ENCODE measurements at places on chromosomes 2 and 18.

- no peak for DNase-seq
These were observed 57.8 kb downstream of the C18orf63 start for GRCh38 chr18:74373428-74373827.

- no peak for DNase-seq
These were observed 16.3 kb downstream of the DYNC2LI1 start for GRCh38 chr2:43790147-43790546.

DNA sequence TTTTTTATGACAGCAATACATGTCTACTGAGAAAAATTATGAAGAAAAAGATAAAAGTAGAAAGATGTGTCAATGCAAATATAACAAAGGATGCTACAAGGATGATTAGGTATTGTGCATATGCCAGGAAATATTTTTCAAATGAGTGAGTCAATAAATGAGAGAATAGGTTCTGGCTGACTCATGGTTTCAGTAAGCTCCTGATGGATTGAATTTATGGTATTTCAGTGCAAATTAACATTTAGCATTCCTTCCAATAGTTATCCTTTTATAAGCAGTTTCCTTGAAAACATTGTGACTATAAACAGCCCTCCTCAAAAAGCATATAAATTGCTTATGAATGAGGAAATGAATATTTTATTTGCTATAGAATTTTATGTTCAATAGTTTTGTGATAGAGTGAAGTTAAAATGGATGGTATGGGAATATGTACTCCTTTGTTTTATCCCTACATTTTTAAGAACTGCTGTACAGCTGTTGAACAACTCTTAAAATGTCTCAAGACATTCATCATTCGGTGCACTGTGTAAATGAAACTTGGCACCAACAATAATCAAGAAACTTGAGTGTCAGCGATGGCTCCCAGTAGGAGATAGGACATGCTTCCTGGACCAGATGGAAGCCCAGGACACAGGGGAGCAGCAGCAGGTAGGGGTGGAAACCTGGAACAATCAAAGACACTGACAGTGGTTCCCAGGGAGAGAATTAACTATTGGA is 144.7 kb downstream of the PMAIP1 start:
- DNase-seq: no peak

GRCh38 chr2:232997749-232998665 is 15.0 kb downstream of the NGEF start:
- DNase-seq: no peak

GRCh38 chr2:234422273-234422732 is 74.6 kb downstream of the ARL4C start:
- no peak for DNase-seq

GRCh38 chr2:12059616-12060441 is 313.4 kb downstream of the LPIN1 start:
- DNase-seq: no peak

DNA sequence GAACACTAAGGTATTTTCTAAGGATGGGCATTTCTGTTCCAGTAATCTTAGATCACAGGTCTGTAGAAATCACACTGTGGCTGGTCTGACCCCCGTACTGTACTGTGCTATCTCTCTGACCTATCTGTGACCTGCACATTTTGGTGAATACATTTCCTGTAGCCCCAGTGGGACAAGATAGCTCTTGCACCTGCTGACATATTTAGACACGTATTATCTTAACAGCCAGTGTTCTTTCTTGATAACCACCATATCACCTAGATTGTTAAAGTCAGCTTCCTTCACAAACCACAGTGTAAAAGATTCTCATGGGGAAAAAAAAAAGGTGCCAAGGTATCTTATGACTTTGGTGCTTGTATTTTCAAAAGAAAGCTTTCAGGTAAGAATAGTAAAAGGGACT is 39.8 kb upstream of the TMEM247 start:
- DNase-seq: no peak

DNA sequence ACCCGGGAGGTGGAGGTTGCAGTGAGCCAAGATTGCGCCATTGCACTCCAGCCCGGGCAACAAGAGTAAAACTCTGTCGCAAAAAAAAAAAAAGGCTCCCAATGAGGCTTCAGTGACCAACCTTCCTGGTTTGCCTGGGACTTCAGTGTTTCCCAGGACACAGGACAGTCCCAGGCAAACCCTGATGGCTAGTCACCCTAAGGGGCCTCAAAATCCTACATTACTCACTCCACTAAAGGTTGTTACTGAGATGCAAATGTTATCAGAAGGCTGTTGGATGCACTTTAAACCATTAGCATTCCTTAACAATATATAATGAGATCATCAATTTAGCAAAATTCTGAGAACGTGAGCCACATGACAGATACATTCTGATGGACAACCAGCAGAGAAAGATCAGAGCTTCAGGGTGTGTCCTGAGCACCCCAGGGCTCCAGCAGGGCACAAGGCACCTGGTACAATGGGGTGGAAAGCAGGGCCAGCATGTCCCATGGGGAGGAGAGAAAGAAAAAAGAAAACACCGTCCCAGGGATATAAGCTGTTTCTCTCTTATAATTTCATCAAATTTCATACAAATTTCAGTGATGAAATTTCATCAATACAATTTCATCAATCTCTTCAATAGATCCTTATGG is 118.1 kb upstream of the ARL5A start:
- no peak for DNase-seq

- peak; percentile 72 for DNase-seq
These were observed 50.0 kb downstream of the CPO start for GRCh38 chr2:206989311-206989710.

DNA sequence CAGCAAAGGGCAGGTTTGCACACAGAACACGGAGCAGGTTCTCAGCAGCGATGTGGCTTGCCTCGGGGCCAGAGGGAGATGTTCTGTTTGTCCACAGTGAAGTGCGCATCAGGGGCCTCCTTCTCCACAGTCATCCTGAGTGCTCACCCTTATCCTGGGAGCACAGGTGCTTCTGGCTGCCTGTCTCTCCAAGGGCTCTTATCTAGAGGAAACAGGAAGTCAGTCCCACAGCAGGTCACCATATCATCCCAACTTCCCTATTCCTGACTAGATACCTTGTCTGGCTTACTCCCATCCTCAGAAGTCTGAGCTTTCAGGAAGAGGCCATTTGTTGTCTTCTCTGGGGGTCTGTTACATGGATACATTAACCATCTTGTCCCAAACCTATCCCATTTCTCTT is at the start of gene CD207:
Gene CD207 (minus strand): TSS at position 174 of the 400 bp plus-strand sequence. CDS start 40 bp downstream, at position 134.
- DNase-seq: no peak

DNA sequence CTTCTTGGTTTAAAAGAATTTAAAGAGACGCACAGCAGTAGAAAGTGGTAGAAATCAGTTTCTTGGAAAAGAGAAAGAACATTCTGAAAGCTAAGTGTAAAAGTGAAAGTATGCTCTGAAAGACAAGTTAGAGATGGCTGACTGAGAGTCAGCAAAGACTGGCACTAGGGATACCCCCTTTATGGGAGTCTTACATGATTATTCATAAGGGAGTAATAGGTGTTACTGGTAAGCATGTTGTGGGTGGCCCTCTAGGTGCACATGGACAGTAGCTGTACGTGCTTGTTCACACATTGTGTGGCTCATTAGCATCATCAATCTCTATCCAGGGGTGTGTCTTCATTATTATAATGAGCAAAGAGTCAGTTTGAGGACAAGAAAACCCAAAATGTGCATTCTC is 816.2 kb downstream of the CBLN2 start:
- no peak for DNase-seq

Measured in iPS-NIHi11 (cell line).